ENCODE measurements at places on chromosomes 7 and 10.

GRCh38 chr7:102129636-102130370 is 156.9 kb upstream of the SH2B2 start:
- no peak for DNase-seq

DNA sequence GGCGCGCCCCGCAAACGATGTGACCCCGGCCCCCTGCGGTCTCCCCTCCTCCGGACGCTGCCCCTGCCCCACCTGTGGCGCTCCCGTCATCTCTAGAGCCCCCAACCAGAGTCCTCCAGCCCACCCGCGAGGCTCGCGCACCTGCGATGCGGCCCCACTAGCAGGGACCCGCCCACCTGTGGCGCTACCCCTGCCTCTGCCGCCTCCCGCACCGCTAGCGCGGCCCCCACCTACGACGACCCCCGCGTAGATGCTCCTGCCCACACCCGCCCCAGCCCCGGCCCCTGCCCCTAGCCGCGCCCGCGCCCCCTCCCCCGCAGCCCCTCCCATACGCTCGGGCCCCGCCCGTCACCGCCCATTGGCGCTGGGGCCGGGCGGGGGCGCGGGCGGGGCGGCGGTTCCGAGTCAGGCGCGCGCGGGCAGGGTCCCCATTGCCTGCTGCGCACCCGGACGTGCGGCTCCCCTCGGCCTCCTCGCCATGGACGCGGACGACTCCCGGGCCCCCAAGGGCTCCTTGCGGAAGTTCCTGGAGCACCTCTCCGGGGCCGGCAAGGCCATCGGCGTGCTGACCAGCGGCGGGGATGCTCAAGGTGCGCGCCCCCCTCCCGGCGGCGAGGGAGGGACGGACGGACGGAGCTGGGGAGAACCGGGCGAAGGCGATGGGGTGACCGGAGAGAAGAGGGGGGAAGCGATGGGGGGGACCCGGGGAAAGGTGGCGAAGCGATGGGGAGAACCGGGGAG is at the start of gene PFKP:
TSS of gene PFKP (plus strand) at position 431 of the 741 bp plus-strand sequence. CDS start at position 479, 48 bp downstream.
- peak; percentile 70 for DNase-seq

DNA sequence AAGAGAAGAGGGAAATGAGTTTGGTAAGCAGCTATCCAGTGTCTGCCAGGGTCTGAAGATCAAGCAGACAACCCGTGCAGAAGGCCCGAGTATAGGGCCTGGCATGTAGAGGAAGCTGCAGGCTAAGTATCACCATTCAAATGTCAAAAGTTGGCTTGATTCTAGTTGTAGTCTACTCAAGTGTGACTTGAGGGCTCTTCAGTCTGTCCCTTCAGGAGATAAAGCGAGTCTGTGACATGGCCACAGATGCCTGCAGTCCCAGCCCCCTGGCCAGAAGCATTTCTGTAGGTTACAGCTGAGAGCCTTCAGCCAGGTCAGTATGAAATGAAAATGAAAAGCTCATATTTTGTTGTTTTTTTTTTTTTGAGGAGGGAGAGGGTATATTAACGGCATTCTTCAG is 97.8 kb upstream of the EEPD1 start:
- DNase-seq: no peak

DNA sequence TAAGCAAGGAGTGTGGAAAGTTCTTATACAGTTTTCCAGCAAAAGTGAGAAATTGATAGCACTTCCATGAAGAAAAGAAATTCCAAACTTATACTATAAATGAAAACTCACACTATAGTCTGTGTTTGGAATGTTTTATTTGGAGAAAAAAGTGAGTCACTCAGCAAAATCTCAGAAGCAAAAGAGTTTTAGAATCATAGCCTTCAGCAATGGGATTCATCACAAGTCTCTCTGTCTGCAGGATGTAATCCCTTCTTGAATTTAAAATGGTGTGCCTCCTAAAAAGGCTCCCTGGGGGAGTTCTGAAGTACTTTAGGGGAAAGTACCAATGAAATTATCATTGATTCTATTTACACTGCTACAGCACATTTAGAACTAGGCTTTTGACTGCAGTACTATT is 756.4 kb downstream of the XPNPEP1 start:
- DNase-seq: no peak

DNA sequence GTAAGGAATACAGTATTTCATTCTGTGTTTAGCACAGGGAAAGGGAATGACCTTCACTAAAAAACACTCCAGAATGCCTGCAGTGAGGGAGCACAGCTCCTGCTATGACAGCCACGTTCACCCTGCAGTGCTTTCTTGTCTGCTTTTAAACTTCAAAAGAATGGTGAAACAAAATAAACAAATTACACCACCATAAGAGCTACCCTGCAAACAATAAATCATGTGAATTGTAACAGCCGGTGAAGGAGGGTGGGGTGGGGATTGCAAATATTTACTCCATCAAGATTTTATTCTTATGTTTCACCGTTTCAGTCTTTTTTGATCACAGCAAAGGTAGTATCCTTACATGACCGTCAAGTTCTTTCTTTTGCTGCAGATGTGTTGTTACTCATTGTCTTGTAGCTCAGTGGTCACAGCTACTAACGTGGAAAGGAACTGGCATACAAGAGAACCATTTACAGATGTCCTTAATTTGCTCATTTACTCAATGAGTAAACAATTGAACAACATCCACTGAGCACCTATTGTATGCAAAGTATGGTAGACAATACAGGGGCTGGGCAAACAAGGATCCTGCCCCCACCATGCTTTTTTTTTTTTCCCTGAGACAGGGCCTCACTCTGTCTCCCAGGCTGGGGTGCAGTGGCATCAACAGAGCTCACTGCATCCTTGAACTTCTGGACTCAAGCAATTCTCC is 4.1 kb upstream of the CHN2 start:
- DNase-seq: no peak

DNA sequence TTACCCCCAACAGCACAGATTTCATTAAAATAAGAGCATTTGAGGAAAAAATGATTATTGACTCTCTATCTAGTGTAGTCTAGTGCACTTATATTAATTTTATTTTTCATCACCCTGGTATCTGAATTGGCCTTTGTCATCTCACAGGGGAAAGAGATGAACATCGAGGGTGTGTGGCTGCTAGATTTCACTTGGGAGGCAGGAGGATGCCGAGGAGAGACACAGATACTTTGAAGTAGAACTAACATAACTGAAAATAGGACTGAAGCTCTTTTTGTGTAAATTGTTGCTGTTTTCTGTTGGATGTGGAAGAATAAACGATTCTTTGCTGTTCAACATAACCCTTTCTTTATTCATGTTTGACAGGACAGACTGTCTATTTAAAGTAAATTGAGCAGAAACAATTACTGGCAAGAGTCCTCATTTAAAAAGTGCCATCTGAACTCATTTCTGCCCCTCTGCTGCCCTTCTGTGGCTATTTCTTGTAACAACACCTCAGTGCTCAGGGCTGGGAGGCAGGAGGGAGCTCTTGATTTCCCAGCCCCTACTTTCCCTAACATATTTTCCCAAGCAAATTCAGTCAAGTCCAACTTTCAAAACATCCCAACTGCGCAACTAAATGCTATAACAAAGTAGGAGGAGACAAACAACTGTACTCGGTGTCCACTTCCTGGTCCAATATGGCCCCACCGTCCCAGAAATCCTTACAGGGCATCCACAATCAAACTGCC is 15.6 kb downstream of the LYZL1 start:
- no peak for DNase-seq

DNA sequence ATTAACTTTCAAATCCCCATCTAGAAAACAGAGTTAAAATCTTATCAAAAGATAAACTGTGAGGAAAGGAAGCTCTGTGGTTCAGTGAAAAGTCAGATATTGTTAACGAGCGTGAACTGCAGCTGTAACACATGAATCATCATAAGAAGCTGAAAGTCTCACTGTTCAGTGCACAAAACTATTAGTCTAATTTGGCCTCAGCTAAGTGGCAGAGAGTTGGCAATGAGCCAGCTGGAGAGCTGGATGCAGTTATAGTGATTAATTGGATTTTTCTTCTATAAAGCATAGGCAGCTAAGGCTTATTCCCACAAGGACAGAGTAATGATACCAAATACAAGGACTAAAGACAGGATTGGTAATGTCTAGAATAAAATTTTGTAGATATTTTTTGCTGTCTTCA is 101.1 kb upstream of the ABCB5 start:
- no peak for DNase-seq

DNA sequence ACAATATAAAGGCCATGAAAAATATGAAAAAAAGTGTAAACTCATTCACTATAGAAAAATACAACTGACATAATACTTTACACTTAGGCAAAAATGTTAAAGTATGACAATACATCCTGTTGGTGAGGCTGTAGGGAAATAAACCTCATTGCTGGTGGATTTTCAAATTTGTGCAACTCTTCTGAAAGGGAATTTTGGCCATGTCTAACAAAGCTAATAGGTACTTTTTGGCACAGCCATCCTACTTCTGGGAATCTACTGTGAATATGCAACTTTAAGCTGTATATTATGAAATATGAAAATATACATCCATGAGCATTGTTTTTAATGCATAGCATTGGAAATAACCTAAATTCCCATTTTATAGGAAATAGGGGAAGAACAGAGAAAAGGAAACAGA is 13.4 kb upstream of the COA1 start:
- no peak for DNase-seq

GRCh38 chr7:147249956-147250355 is 1133.4 kb downstream of the CNTNAP2 start:
- DNase-seq: no peak

DNA sequence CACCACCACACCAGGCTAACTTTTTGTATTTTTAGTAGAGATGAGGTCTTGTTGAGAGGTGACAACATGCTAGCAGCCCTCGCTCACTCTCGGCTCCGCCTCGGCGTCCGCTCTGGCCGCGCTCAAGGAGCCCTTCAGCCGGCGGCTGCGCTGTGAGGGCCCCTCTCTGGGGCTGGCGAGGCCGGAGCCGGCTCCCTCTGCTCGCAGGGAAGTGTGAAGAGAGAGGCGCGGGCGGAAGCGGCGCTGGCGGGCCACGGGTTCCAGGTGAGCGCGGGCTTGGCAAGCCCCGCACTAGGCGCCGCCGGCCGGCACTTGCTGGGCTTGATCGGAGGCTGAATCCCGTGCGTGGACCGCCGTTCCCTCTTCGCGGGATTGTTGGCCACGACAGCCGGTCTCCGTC is 83.0 kb downstream of the EEPD1 start:
- DNase-seq: no peak

- DNase-seq: no peak
Measured at GRCh38 chr10:128411643-128412042, 285.4 kb upstream of the MKI67 start.

GRCh38 chr7:148850564-148850963 is 33.5 kb downstream of the EZH2 start:
- DNase-seq: no peak

DNA sequence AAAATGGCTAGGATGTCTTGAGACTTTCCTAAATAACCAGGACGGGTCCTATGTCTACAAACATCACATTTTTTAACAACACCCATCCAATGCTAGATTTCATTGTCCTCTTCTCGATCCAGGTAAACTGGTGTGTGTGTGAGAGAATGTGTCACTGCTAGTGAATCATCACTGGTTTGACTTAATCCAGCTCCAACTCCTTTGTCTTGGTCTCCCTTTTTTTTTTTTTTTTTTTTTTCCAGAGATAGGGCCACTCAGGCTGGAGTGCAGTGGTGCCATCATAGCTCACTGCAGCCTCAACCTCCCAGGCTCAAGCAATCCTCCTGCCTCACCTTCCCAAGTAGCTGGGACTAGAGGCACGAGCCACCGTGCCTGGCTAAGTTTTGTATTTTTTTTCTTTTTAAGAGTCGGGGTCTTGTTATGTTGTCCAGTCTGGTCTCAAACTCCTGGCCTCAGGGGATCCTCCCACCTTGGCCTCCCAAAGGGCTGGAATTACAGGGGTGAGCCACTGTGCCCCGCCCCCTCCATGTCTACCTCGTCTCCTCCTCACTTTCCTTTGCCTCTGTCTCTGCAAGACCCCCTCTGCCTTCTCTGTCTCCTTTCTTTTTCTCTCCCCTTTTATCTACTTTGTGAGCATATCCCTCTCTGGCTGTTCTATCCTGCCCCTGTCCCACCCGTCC is 2.2 kb upstream of the UFSP1 start:
- no peak for DNase-seq

DNA sequence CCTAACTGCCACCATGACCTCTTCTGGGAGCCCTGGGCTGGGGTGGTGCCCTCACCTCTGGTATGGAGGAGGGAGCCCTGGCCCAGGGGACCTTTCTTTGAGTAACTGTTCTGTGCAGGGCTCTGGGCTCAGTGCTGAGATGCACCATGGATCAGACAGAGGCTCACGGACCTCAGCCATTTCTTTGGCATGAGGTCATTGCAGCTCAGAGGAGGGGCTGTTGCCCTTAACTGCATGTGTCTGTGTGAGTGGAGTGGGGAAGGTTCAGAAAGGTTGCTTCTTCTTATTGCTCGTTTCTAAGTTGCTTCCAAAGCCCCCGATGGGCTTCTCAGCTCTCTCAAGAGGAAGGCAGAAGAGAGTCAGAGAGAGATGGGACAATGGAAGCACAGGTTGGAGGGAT is 233.9 kb downstream of the RPS24 start:
- no peak for DNase-seq

DNA sequence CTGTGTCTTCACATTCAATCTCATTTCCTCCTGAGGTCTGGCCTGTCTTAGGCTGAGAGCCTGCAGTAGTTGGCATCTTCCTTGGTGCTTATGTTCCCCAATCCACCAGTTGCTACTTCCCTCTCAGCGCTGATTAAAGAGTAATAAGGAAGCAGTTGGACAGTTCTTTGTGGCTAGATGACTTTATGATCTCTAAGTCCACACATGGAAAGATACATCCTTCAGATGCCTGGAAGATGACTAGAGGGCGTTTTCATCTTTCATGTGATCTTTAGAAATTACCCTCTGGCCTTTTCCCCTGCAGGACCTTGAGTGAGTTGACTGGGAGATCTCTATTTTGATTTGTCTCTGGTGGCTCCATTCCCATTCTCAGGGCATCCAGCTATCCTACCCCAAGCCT is 204.5 kb downstream of the GRM3 start:
- no peak for DNase-seq

DNA sequence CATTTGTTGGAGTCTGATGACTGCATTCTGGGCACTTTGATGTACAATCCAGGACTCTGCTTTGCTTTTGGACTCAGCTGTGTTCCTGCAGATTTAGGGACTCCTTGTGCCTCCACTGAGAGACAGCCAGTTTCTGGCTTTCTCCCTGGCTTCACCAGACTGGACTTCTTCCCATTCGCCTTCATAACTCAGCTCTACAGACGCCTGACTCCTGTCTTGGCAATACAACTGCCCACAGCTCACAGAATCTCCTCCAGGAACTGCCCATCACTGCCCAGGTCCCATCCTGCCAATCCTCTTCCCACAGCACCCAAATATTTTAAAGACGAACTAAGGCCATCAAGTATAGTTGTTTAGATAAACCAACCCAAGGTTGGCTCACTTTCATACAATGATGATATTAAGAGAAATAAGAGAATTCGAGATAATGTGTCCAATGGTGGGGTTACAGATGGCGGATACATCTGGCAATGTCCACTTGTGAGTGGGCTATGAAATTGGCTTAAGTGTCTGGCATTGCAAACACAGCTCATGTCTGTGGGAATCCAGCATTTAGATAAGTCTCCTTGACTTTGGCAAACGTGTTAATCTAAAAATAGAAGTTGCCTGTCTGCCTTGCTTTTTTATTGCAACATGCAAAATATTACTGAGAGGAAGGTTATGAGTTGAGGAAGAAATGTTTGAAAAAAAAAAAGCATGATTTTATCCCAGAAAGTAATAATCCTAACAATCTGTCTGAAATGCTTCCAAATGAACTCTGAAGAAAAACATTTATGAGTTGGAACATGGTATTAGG is 95.1 kb downstream of the ITGA8 start:
- DNase-seq: no peak

GRCh38 chr10:26358071-26358470 is 80.1 kb upstream of the APBB1IP start:
- no peak for DNase-seq

- no peak for DNase-seq
Measured at GRCh38 chr10:28317760-28318159, 14.9 kb upstream of the MPP7 start.

- no peak for DNase-seq
Measured at GRCh38 chr7:150973571-150974451, 4.3 kb downstream of the KCNH2 start.

All from stimulated activated CD8-positive, alpha-beta memory T cell treated with anti-CD3 and anti-CD28 coated beads, Interleukin-7, amount 100 ng/mL, for 4 hours (primary cell).